AG20443 (cell line): ENCODE measurements at places on chromosomes 2 and 18.
A peak's percentile ranks its signal among the peaks of the same experiment; 100 is the strongest.

- DNase-seq, result peak; percentile 67
Measured at GRCh38 chr2:28658369-28658768, 93.3 kb upstream of the PPP1CB start.

DNA sequence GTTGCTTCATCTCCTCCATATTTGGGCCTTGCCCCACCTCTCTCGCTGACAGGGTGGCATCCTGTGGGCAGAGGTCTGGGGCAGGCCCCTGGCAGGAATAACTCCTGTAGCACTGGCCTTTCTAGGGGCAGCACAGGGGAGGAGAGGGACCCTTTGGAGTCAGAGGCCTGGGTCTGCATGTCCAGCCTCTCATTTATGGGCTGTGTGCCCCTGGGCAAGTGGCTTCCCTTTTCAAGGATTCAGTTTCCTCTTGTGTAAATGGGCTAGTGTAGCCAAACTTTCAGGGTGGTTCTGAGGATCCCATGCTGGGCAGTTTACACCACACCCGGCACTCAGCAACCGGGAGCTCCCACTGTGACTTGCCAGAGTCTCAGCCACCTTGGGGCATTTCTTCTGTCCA lies 23.4 kb downstream of the ADRA2B start:
- peak; percentile 3 for DNase-seq

DNA sequence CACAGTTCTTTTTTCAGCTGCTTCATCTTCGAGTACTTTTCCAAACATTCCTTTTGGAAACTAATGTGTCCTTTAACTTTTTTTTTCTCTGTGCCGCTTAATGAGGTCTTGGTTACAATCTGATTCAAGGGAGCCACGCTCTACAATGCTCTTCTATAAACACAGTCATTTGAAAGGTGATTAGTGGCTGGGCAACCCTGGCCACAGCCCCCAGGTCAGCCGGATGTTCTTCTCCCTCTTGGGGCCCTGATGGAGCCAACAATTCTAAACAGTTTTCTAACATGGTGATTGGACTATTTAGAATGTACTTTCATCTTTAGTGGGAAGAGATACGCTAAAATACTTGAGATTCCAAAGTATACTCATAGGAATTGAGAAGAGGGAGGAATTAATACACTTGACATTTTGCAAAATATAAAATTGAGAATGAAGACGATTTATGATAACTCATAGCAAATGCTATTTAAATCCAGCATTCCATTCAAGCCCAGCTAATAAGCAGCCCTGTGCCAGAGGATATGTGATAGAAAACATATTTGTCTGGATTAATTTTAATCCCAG lies 83.7 kb upstream of the MBOAT2 start:
- DNase-seq, result no peak

GRCh38 chr18:37343542-37343851 lies 222.1 kb downstream of the CELF4 start:
- no peak for DNase-seq

DNA sequence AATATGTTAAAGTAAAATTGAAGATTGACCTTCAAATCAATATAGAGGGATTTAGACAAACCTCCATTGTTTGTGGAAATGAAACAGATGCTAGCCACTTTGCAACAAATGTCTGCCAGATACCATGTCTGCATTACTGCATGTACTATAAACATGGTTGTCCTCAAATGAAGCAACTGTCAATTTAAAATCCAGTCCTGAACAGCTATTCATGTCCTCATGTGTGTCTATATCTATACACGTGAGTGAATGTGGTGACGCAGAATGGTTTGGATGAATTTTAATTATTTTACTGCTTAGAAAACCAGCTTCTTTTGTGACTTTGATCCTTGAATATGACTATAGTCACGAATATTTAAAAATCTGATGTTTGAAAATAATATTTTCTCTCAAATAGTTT lies 71.5 kb downstream of the NYAP2 start:
- no peak for DNase-seq

DNA sequence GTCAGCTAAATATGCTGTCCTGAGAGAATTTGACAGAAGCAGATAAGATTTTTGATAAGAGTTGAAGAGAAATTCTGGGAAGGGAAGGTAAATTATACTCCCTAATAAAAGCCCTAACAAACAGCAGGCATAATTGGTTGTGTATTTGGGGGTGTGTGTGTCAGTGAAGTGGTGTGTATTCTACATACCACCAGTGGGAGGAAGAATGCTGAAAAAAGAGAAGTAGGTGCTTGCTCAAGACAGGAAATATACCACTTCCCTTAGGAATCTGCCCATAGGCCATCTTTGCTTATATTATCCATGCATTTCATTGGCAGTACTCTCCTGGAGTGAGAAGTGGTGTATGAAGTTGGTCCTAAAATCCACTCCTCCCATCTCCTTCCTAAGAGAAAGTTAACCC lies 76.2 kb downstream of the FMNL2 start:
- no peak for DNase-seq

GRCh38 chr2:150911766-150912280 lies 349.8 kb downstream of the RBM43 start:
- peak; percentile 89 for DNase-seq

DNA sequence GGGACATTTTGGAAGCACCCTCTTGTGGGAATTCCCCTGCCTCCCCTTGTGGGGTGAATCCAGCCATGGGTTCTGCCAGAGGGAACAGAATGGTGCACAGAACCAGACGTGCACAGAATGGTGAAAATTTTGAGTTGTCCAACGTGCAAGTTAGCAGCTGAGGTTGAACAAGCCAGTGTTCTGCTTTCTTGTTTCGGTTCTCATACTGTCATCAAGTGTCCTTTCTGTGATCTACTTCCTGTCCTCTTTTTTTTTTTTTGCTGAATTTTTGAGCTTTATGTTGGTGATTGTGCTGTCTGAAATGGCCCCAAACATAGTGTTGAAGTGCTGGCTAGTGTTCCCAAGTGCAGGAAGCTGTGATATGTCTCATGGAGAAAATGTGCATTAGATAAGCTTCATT lies 21.5 kb upstream of the REEP1 start:
- DNase-seq, result no peak

DNA sequence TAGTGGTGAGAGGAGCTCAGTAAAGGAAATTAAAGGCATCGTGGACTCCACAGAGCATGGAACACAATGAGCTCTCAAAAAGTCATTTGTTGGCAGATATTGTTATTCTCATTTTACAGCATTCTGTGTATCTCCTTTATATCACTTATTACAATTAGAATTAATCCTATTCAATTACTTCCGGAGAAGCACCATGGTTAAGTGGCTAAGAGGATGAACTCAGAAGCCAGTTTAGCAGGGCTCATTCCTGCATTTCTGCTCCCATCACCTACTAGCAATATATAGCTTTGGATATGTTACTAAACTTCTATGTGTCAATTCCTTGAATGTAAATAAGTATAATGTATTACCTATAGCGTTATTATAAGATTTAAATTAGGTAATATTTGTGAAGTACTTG lies 683.3 kb downstream of the IRS1 start:
- no peak for DNase-seq

DNA sequence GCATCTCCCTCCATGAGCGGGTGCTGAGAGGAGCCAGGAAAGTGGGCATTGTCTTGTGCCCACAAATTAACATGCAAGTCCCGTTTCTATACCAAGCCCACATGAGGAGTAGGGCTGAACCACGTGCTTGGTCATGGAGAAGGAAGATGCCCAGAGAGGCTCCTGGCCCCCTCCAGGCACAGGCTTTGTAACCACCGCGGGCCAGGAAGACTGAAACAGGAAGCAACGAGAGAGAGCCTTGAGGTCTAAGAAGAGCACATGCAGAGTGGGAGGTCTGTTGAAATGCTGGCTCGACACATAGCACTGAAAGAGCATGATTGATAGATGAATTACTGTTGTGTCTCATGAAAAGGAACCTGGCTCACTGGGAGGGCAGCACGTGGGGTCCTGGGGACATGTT lies 36.3 kb downstream of the VWA3B start:
- DNase-seq, result no peak

DNA sequence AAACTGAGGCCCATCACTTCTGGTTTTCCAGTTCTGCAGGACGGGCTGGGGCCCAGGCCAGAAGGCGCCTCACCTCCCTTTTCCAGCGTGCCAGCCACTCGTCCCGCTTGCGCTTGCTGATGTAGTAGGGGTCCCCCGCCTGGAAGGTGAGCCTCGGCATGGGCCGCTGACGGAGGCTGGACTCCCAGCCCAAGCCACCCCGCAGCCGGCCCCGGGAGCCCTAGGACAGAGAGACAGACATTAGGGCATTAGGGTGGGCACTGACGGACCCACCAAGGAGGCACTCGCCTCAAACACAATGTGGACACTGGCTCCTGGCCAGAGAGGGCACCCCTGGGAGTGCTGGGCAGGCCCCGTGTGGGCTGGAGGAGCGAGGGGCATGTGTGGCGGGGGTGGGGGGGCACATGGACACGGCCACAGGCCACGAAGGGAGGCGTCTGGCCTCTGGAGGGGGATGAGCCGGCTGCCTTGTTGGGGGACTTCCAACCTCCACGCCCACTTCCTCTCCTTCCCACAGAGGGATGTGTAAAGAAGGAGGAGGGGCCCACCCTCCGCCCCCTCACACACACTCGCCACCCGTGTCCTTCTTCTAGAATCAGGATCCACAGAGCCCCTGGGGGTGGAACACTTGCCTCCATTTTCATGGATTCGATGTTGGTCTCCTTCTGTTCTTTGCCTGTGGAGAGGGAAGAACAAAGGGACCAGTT lies 66.7 kb downstream of the DNMT3A start:
- DNase-seq, result no peak

DNA sequence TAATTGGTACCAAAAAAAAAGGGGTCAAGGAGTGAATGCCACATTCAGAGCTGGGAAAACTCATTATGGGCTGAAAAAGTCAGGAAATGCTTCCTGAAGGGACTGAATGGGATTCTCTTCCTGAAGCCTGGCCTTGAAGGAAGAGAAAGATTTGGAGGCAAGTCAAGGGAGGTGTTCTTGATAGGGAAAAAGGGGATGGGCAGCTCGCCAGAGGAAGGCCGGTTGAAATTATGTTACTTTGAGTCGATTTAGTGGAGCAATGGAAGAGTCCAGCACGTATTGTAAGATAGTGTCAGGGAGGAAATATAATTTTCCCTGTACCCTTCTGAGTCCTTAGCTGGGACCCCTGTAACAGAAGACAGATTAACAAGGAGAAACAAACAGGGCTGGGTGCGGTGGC lies 115.3 kb upstream of the STPG4 start:
- no peak for DNase-seq

- no peak for DNase-seq
Measured at GRCh38 chr2:80706541-80706940, 402.0 kb upstream of the LRRTM1 start.

DNA sequence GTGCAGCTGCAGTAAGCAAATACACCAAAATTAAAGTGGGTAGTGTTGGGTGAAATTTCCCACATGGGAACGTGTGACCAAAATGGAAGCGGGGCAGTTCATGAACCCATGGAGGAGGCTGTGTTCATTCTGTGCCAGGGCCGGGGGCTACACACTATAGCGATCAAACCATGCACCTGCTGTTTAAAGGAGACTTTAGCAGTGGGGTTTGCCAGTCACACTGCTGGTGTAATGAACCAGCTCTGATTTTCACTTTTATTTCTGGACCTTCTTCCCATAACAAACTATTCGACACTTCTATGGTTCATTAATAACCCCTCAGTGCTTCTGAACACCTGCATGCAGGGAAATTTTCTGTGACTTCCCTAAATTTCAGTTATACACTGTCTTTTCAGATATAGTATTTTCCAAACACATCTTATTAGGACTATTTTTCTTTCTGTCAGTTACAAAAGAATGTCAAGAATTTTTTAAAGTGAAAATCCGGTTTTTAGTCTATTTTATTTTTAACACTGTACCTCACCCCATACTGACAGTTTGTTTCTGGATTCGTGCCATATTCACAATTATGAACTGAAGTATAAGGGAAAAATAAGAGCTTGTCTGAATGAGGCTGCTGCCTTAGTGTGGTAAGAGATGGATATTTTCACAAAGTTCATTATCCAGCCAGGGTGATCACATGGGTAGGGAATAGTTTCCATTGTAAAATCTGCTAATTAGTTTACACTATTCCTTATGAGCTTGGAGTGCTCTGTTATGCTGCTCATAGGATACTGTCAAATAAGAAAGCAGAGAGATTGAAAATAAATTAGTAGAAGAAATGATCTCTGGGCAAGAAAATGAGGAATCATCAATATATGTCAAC lies 111.3 kb upstream of the CAVIN2 start:
- no peak for DNase-seq

DNA sequence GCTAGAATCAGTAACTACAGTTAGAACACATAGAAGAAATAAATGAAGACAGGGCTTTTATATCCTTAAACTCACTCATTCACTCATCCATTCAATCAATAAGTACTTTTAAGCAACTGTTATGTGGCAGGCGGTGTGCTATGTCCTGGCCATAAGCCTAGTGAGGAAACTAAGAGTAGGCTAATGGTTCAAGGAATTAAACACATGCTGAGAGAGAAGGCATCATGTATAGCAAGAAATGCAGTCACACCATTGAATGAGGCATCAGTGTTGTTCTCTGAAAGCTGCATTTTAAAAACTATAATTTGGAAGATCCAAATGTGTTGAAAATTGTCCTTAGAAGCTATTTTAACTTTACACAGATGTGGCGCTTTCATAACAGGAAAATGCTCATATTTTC lies 86.5 kb upstream of the DTNA start:
- no peak for DNase-seq

DNA sequence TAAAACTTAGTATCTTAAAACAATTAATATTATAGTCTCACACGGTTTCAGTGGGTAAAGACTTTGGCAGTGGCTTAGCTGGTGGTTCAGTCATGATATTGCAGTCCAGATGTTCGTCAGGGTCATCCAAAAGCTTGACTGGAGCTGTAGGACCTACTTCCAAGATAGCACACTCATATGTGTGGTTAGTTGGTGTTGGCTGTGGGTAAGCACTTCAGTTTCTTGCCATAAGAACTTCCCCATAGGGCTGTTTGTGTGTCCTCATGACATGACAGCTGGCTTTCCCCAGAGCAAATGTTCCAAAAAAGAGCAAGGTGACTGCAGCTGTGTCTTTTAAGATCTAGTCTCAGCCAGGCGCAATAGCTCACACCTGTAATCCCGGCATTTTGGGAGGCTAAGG lies 48.5 kb upstream of the EPC2 start:
- DNase-seq, result no peak

DNA sequence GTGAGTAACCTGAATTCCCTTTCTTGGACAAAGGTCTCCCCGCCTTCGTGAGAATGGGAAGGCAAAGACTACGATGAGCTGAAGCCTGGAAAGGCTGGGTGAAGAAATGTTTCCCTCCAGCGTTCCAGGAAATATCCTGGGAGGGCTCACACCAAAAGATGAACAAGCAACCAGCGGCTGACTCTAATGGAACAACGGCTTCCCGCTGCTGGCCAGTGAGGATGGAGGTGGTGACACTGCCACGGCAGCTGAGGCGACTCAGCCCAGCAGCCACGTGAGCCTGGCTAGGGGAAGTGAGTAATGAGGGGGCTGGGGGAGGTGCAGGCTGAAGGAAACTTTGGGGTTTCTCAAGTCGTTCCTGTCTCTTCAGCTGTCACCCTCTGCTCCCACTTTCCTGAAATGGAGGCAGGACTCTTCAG lies 105.0 kb upstream of the SMAD7 start:
- DNase-seq, result peak; percentile 79
